ENCODE measurements at places on chromosomes 2 and 18. TPM values are rescaled to one million over a fixed set of nuclear protein-coding genes. Genes with fewer than 3 reads are reported as not detected.

BOLL gene
- not detected for total RNA-seq

DNA sequence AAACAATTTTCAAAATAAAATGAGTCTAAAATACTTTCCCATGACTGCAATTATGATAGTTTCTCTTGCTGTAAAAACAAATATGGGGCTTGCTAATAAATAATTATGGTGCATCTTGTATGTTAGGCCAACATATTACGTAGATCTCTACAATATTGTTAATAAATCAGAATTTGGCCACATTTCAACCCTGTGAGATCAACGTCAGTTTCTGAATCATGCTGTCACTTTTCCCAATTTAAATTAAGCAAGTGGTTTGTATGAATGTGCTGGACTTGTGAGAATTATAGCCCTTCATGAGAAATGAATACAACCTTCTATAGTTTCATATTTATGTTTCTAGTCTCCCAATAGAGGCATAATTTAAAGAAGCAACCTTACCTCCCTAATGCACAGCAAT lies 808.9 kb downstream of the SUCLG1 start:
- H3K4me3 ChIP-seq, result no peak overlapping the region
- H3K27me3 ChIP-seq, result no peaks in the 10 kb centered on the region
- no peak overlapping the region for H3K27ac ChIP-seq

TSPYL6 gene
- total RNA-seq, result not detected

- no peaks in the 10 kb centered on the region for H3K36me3 ChIP-seq
- no peaks in the 10 kb centered on the region for H3K27me3 ChIP-seq
- no peak overlapping the region for H3K4me3 ChIP-seq
- H3K4me1 ChIP-seq, result no peaks in the 10 kb centered on the region
Observed at GRCh38 chr2:235695602-235695895, 201.7 kb downstream of the AGAP1 start.

HOXD12 gene
- total RNA-seq, result not detected

DNA sequence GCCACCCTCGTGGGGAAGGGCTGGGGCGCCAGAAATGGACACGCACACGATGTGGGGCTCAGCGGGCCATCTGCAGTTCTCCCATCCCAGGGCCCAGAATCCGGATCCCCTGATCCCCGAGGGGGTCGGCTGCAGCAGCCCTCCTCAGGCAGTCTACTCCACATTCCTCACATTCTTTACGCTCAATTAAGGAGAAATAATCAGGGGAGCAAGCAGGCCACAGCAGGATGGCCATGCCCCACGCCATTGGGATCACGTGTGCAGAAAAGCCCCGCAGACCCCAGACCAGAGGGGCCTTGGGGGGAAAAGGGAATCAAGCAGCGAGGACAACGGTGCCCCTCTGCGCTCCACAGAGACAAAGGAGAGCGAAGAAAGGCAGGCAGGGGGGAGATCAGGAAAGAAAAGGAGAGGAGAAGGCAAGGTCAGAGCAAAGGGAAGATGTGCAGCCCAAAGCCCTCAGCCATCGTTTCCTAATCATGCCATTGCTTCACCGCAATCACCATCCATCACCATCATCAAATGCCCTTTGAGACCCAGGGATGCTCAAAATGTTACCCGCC lies 17.5 kb upstream of the PKDCC start:
- DNase-seq, result no peak
- no peak overlapping the region for H3K27ac ChIP-seq
- no peaks in the 10 kb centered on the region for H3K36me3 ChIP-seq
- peaks cover 10% of the 10 kb centered on the region for H3K27me3 ChIP-seq
- H3K4me1 ChIP-seq, result no peaks in the 10 kb centered on the region
- no peak overlapping the region for H3K4me3 ChIP-seq

- no peaks in the 10 kb centered on the region for H3K36me3 ChIP-seq
- H3K4me1 ChIP-seq, result no peaks in the 10 kb centered on the region
- H3K27ac ChIP-seq, result no peak overlapping the region
Observed at GRCh38 chr2:182368446-182368845, 58.4 kb downstream of the PDE1A start.

G6PC2 gene
- total RNA-seq, result not detected

ANKMY1 gene
- 24.8 TPM for total RNA-seq

GRCh38 chr2:106831816-106832569 lies 54.0 kb downstream of the ST6GAL2 start:
- H3K4me3 ChIP-seq, result no peak overlapping the region
- peaks cover 4% of the 10 kb centered on the region for H3K27me3 ChIP-seq
- DNase-seq, result peak; percentile 22
- H3K4me1 ChIP-seq, result no peaks in the 10 kb centered on the region
- no peak overlapping the region for H3K27ac ChIP-seq

GRCh38 chr2:240468303-240469238 lies 33.1 kb downstream of the GPC1 start:
- no peak for DNase-seq
- no peaks in the 10 kb centered on the region for H3K4me1 ChIP-seq
- H3K27ac ChIP-seq, result no peak overlapping the region
- H3K4me3 ChIP-seq, result no peak overlapping the region
- peaks cover 4% of the 10 kb centered on the region for H3K36me3 ChIP-seq
- no peaks in the 10 kb centered on the region for H3K27me3 ChIP-seq

DNA sequence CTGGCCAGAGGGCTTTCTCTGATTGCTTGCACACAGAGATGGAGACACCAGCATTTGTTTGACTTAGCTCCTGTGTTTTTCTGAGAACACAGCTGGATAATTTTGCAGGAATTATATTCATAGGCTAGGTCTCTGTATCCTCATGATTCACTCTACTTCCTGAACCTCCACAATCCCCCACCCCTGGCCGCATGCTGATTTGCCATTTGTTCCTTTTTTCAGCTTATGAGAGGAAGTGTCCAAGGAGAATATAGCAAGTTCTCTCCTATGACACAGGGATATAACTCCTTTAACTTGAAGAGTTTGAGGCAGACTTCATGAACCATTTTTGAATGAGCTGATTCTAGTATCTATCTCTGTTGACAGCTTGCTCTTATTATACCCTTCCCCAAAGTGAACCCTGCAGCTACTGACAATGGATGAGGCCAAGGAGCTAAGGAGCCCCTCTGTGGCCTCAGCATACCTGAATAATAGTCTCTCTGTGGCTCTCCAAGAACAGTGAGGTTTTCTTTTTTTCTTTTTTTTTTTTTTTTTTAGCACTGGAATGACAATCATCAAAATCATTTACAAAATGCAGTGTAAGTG lies 15.4 kb downstream of the CAVIN2 start:
- H3K4me3 ChIP-seq, result no peak overlapping the region
- H3K4me1 ChIP-seq, result no peaks in the 10 kb centered on the region
- no peak for DNase-seq
- H3K36me3 ChIP-seq, result no peaks in the 10 kb centered on the region
- no peak overlapping the region for H3K27ac ChIP-seq

- no peaks in the 10 kb centered on the region for H3K27me3 ChIP-seq
- no peak for DNase-seq
- no peaks in the 10 kb centered on the region for H3K4me1 ChIP-seq
Observed at GRCh38 chr2:209146682-209147320, 277.0 kb upstream of the MAP2 start.

DNA sequence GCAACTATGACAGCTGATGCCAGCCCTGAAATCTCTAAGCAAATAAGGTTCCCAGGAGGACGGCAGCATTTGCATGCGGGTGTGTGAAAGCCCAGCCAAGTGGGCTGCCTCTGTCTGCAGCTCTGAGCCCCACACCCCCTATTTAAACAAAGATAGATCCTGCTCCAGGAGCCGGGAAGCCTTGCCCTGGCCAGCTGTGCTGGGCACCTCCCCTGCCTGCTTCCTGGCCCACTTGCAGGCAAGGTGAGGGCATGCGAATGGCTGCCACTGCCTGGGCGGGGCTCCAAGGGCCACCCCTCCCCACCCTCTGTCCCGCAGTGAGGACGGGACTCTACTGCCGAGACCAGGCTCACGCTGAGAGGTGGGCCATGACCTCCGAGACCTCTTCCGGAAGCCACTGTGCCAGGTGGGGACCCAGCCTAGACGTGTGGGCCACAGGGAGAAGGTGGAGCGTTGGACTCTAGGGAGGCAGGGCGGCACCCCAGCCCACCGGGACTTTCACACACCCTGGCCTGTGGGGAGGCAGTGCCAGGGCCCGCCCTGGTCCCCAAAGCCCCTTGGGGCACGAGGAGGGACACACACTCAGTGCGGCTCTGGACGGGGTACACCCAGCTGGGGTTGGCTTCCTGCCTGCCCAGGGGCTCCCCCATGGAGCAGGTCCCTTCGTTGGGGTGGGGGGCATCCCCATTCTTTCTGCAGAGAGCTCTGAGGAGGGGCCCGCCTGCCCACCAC lies at the start of gene ANO7:
TSS of gene ANO7 (plus strand) at position 317 of the 732 bp plus-strand sequence. CDS start 1,387 bp downstream, outside the sequence.
- H3K4me3 ChIP-seq, result no peak within 1 kb of the TSS
- no peaks in the 10 kb centered on the region for H3K36me3 ChIP-seq
- no peaks in the 10 kb centered on the region for H3K4me1 ChIP-seq

SRD5A2 gene
- not detected for total RNA-seq
